ENCODE measurements at places on chromosomes 3 and 15.

GRCh38 chr3:27208961-27209616 lies 160.1 kb downstream of the NEK10 start:
- DNase-seq = no peak

DNA sequence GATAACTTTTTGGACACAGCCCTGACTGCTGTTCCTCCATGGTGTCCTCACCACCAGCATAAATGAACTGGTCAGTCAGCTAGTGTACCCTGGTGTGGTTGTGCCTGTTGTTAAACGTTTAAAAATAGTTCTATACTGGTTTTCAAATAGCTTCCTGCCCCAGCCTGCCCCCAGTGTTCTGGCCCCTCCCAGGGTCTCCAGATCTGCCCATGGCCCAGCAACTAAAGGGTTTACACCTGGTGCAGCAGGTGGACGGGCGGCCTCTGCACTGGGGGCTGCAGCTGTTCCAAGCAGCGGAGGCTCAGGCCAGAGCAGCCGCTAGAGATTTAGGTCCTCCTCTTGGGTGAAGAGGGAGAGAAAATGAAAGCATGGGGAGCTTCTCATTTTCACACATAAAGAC lies 6.1 kb upstream of the NR2E3 start:
- peak; percentile 20 for DNase-seq

DNA sequence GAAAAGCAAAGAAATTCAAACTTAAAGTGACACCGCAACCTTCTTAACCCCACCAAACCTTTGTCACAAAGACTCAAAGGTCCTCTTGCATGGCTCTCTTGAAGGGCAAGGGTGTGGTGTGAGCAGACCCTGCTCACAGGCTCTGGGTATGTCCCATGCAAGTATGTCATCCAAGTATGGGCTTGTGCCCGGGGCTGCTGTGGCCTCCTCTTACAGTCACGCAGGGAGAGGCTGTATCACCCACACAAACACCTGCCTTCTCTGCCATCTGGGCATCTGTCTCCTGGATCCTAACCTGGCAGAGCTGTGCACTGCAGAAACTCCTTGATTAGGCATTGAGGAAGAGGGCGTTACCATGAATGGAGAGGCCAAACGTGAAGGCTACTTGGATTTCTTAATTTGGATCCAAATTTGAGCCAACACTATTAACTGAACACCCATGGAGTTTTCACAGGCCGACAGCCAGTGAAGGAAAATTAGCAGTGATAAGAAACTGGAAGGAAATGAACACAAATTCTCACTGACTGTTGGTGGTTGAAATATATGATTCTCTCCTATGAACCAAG lies 146.6 kb downstream of the DUT start:
- DNase-seq = no peak

DNA sequence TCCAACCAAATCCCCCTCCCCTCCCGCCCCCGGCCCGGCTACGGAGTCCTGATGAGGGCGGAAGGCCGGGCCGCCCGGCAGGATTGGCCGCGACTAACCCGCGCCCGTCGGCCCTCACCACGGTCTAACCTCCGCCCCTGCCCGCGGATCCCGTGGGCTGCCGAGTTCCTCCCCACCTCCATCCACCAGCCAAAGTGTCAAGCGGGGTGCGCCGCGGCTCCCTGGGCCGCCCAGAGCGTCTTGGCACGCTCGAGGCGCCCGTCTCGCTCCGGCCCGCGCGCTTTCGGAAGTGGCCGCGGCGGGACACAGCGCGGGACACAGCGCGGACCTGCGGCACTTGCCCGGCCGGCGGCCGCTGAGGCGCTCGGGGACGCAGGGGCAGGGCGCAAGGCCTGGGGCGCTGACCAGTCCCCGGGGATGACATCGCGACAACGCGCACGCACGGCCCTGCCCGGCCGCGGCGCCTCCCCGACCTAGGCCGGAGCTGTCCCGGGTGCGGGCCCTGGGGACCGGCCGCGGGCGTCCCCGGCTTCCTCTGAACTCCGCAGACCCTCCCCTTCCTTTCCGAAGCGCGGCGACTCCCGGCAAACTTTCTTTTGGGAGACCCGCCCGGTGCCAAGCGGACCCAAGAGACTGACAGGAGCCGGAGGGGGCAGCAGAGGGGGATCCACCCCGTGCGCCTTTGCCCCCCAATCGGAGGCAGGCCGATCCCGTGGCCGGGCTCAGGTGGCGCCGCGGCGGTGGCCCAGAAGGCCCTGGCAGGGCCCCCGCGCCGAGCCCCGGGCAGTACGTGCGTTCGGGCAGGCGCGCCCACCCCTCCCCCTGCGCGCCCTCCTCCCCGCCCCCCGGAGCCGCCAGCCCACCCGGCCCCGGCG lies 112.8 kb upstream of the ICE2 start:
- no peak for DNase-seq

- no peak for DNase-seq
Observed at GRCh38 chr3:111784001-111784400, 75.1 kb upstream of the PHLDB2 start.

DNA sequence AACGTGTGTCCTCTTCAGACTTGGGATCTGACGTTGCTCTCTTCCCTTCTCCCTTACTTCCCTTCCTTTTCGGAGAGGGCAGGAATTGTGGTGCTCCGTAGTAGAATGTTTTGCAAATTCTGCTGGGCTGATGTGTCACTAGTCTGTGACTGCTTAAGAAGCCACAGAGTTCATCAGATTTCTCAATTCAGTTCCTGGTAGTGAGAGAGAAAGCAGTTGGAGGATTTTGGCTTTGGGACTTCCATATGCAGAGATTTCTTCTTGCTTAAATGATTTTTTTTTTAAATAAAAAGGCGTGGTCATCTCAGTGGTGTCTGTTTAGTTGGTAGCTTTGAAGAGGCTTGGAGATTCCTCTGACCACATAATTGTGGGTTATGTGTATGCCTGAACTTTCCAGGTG lies 10.1 kb downstream of the CEMIP start:
- DNase-seq = no peak

DNA sequence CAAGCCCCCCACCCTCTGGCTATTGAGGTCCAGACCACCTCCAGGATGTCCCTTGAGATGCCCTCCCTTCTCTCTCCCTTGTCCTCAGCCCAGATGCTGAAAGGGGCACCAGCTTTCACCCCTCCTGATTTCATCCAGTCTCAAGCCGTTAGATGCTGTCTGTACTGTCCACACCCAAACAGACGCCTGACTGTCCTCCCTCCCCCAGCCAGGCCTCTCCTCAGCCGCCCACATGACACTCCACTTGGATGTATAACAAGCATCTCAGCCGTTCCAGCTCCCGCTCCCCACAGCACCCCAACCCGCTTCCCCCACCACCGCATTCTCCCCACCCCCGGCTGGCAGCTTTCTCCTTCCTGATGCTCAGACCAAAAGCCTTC lies 25.0 kb upstream of the CYP11A1 start:
- no peak for DNase-seq

- no peak for DNase-seq
Observed at GRCh38 chr3:27392950-27393679, 23.9 kb upstream of the NEK10 start.

DNA sequence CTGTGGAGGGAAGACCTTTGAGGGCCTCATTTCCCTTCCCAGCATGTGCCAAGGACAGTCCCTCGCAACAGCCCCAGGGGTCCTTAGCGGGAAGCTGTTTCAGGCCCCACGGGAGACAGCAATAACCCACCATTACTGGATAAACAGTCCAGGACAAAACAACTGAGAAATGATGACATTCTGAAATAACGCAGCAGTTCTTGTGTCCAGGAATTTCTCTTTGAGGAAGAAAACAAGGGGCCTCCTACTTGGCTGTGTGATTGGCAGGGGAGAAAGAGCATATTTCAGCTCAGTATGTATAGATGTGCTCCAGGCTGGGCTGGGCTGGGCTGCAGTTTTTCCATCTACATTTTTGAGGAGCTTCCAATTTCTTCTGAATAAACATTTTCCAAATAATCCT lies 82.2 kb upstream of the THBS1 start:
- DNase-seq = no peak

Measured in WERI-Rb-1 (cell line).